ENCODE measurements at places on chromosomes 11 and 22. TPM values are rescaled to one million over a fixed set of nuclear protein-coding genes. Genes with fewer than 3 reads are reported as not detected.

GRCh38 chr22:25114369-25115362, 85.0 kb upstream of the CRYBB3 start:
- DNase-seq, result no peak
- no peak overlapping the region for H3K4me3 ChIP-seq
- no peaks in the 10 kb centered on the region for H3K36me3 ChIP-seq
- H3K27ac ChIP-seq, result no peak overlapping the region
- no peaks in the 10 kb centered on the region for H3K4me1 ChIP-seq

Gene SHISAL1
- polyA plus RNA-seq, result not detected

DNA sequence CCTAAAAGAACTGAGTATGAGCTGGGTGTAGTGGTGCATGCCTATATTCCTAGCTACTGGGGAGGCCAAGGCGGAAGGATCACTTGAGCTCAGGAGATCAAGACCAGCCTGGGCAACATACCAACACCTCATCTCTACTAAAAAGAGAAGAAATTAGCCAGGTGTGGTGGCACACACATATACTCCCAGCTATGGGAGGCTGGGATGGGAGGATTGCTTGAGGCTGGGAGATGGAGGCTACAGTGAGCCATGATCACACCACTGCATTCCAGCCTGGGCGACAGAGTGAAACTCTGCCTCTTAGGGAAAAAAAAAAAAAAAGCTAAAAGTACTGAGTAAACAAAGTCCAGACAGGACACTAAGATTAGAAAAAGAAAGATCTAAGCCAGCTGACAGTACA, 3.5 kb upstream of the HTR3B start:
- H3K27me3 ChIP-seq, result no peaks in the 10 kb centered on the region
- H3K27ac ChIP-seq, result no peak overlapping the region
- H3K4me1 ChIP-seq, result no peaks in the 10 kb centered on the region
- H3K36me3 ChIP-seq, result no peaks in the 10 kb centered on the region
- no peak overlapping the region for H3K4me3 ChIP-seq

DNA sequence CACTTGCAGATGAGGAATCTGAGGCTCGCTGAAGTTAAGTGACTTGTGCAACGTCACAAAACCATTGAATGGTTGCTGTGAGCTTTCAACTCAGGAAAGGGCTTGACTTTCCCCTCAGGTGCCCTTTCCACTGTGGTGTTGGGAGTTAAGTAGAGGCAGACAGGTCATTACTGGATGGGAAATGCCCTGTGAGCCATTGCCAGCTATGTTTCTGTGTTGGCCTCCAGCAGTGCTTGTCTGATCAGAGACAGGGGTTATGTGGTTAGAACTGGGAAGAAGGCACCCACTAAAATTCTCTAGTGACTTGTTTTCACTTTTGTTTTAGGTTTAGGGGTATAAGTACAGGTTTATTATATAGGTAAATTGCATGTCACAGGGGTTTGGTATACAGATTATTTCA, 96.6 kb downstream of the FDX1 start:
- H3K27ac ChIP-seq, result no peak overlapping the region
- no peak overlapping the region for H3K4me3 ChIP-seq
- peak; percentile 26 for DNase-seq
- H3K27me3 ChIP-seq, result no peaks in the 10 kb centered on the region

DNA sequence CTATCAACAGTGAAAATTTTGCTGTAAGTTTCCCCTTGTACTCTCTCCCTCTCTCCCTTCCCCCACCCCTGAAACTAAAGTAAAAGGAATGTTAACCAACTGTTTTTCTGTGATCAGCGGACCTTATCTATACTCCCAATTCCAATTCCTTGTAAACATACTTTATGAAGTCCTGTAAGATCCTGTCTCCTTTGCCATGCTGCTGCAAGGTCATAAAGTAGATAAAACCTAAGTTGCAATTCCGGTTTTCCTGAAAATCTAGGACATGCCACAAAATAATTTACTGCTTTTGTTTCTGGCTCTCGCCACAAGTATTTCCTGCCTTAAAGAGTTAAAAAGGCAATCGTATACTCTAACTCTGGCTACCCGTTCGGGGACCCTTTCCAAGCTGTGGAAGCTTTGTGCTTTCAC, 1469.0 kb downstream of the LRRC4C start:
- no peaks in the 10 kb centered on the region for H3K27me3 ChIP-seq
- no peaks in the 10 kb centered on the region for H3K4me1 ChIP-seq
- no peak for DNase-seq
- H3K4me3 ChIP-seq, result no peak overlapping the region

DNA sequence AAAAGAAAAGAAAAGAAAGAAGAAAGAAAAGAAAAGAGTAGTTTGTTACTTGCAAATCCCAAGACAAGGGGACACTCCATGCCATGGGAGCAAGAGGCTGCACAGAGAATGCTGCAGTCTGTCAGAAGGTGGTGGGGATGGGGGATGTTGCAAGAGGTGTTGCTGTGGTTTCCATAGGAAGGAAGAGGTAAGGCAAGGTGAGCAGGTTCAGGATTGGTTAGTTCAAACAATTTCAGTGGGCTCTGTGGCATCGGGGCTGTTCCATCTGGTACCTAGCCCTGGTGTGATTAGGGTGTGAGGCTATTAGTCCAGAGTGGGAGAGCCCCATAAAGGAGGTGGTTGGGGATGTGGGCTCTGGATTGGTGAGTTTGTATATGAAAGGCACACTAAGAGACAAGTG, 172.7 kb downstream of the BCR start:
- no peak for DNase-seq
- no peaks in the 10 kb centered on the region for H3K36me3 ChIP-seq
- H3K4me3 ChIP-seq, result no peak overlapping the region
- H3K4me1 ChIP-seq, result no peaks in the 10 kb centered on the region

Data from GM12878 (cell line).